ENCODE measurements at places on chromosomes 6 and 20. TPM values are rescaled to one million over a fixed set of nuclear protein-coding genes. Genes with fewer than 3 reads are reported as not detected.

KIAA0408 gene
- 0.39 TPM for polyA plus RNA-seq

YWHAB gene
- 154 TPM for polyA plus RNA-seq

- DNase-seq = no peak
These were observed 2.1 kb downstream of the SLC12A5 start for GRCh38 chr20:46031014-46031569.

SMLR1 gene
- polyA plus RNA-seq = not detected

PNLDC1 gene
- 0.04 TPM for polyA plus RNA-seq

HLA-DOB gene
- polyA plus RNA-seq = 0.76 TPM

DNA sequence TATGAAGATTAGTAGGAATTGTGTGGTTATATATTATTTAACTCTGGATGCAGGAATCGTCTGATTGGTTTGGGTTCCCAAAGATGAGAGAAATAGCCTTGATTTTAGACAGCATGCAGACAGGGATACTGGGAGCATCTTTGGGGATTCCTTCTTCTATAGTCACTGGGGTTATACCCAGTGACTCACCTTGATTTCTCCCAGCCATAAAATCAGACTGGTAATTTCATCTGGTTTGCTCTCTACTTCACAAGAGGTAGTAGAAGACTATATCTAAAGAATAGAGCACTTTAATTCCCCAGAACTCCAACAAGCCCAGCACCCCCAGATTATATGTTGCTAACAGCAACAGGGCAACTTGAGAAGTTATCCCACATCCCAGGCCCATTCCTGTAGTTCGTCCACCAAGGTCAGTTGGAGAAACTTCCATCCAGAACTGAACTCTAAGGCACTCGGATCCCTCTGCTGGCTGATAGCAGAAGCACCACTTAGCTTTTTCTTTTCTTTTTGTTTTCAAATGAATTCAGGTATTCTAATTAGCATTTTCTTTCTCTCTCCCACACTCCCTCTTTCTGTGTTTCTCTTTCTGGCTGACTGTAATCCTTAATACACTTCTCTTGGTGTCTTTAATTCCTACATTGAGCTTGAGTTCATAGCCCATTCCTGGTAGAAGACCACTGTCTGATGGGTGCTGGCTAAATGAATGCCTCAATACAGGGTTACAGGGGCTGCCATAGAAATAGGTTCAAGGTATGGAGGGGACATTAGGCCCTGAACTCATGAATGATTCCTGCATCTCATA is 20.4 kb upstream of the EFHC1 start:
- no peak for DNase-seq

DNA sequence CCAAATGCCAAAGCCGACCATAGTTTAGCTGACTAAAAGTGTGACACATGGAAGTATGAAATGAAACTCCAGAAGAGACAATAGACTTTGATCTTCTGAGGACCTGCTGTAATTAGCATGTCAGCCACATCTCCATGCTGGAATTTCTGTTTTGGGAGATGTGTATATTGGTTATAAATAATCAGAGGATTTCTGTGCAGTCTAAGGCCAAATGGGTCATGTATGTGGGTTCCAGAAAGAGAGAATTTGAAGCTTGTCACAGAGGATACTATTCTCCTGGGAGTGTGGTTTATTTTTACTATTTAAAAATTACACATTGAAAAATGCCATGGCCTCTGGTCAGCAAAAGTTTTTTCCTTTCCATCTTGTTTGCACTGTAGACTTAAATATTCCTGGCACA is 405.5 kb upstream of the PLCB4 start:
- no peak for DNase-seq

- DNase-seq = no peak
These were observed 44.0 kb downstream of the IRAK1BP1 start for GRCh38 chr6:78911218-78911940.

DNA sequence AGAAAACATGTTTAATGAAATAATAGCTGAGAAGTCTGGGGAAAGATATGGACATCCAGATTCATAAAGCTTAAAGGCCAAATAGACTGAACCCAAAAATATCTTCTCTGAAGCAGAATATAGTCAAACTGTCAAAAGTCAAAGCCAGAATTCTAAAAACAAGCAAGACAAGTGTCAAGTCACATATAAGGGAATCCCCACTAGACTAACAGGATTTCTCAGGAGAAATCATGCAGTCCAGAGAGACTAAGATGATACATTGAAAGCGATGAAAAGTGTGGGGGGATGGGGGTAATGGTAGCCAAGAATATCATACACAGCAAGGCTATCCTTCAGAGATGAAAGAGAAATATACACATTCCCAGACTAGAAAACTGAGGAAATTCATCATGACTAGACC is 112.4 kb upstream of the RUNX2 start:
- no peak for DNase-seq

VPS52 gene
- 33.0 TPM for polyA plus RNA-seq

TUBB2B gene
- polyA plus RNA-seq = 1.1 TPM

DNA sequence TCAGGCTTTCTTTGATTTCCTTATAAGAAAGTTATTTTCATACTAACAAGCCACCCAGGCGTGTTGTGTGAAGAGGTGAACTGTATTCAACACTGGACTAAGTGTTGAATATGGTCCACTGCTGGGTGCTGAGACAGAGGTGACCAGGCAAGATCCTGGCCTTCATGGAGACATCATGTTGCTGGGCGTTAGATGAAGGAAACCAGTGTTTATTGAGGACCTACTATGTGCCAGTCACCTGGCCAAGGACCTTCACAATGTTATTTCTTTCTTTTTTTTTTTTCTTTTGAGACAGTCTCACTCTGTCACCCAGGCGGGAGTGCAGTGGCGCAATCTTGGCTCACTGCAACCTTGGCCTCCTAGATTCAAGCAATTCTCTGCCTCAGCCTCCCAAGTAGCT is 1.9 kb upstream of the TREML1 start:
- no peak for DNase-seq

- no peak for DNase-seq
These were observed 207.1 kb downstream of the NFATC2 start for GRCh38 chr20:51335329-51335841.

DNA sequence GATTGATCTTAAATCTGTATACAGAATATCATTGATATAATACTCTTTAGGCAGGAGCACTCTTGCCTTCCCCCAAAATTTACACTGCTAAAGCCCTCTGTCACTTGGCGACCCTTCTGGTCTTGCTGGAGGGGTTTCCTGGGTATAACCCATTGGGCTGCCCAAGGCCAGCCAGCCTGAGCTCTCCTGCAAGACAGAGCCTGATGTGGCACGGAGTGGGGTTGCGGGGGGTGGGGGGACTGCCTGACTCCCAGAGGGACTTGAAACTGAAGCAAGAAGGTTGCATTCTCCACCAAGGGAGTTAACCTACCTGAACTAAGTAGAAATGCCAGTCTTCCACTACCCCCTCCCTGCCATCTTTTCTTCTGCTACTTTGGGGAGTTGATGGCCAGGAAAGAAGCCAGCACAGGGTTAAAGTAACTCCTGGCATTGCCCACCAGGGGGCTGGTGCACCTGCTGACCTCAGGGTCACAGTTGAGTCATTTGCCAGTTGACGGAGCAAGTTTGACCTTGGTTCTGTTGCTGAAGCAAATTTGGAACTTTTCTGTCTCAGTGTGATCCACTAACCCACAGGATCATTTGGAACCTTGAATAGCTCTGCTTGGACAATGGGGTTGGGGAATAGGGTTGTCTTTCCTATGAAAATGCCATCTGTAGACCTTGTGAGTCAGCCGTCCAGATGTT is 79.4 kb downstream of the ASXL1 start:
- no peak for DNase-seq

Measured in heart left ventricle (tissue), 16 donors.